ENCODE measurements at places on chromosomes 5 and 9.

DNA sequence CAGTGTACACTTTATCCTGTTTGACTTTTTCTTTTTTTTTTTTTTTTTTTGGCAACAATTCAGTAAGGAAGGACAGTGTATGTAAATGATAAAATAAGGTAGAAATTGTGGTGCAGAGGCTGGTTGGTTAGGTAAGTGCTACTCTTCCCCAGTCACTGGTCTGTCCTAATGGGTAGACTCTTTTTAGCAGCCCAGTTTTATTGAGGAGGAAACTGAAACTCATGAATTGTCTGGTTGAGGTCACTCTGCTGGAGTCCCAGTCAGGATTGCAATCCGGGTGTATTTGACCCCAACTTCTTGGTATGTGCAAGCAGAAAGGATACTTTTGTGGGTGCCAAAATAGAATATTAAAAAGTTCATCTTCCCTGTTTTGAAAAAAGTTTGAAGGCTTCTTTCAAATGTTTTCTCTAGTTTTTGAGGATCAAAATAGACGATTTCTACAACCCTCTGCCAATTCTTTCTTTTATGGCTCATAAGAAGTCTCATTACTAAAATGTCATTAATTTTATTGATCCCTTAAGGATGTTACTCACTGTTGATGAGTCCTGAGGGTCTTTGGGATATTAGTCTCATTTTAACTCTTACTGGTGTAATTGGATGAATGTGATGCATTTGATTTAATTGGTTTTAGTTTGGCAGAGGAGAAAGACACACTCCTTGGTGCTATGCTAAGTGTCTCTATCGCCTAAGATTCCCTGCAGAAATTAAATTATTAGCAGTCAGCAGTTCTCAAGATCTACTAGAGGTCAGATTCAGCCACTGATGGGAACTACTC lies 171.9 kb downstream of the KDM4C start:
- no peak for DNase-seq

GRCh38 chr9:84670138-84671041 lies 861 bp downstream of the NTRK2 start:
- no peak for DNase-seq

- DNase-seq: peak; percentile 34
Observed at GRCh38 chr5:36276864-36277263, 24.8 kb downstream of the RANBP3L start.

- no peak for DNase-seq
Observed at GRCh38 chr5:72849546-72849945, 33.1 kb downstream of the TNPO1 start.

GRCh38 chr5:137101544-137101943 lies 397.6 kb downstream of the SPOCK1 start:
- DNase-seq: no peak

GRCh38 chr9:77916410-77916819 lies 115.2 kb downstream of the GNAQ start:
- no peak for DNase-seq

GRCh38 chr9:15485836-15486666 lies 24.7 kb downstream of the PSIP1 start:
- no peak for DNase-seq

GRCh38 chr9:105278751-105279150 lies 34.3 kb downstream of the SLC44A1 start:
- no peak for DNase-seq

DNA sequence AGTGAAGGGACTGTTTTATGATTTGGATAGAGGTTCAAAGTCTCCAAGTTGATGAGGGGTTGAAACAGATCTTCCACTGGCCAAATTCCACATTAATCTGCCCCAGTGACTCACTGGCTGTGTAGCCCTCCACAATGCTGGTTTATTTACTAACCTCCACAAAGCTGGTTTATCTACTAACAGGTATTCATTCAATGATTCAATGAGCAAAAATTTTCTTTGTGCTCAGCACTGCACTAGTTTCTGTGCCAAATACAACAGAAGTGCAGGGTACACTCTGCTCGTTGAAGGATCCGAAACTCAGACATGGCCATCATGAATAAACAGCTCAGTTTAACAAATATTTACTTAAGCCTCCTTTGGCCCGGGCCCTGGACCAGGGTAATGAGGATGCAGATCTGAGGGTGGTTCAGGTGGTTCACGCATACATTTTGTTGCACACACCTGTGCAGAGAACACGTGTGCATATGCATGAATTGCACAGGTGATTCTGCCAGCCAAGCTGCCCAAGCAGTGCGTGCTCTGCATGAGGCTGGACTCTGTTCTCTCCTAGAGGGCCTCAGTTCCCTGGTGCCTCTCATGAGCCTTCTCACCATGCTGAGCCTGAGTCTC lies 71.0 kb downstream of the SH3PXD2B start:
- peak; percentile 71 for DNase-seq

GRCh38 chr5:96726802-96727201 lies 64.6 kb downstream of the CAST start:
- DNase-seq: no peak

DNA sequence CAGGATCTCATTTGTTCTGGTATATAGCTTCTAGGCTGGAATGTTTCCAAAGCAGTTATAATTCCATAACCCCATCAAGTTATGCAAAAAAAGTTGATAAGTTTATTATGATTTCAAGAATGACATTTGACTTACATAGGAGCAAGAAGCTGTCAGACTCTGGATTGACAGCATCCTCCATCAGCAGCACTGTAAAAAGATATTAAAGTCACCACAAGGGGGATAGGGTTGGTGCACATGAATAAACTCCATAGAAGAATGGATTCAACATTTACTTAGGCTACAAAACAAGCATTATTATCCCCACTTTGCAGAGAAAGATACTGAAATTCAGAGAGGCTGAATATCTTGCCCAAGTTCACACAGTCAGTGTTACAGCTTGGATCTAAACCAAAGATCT lies 208.9 kb upstream of the SLC30A5 start:
- DNase-seq: no peak

- no peak for DNase-seq
Observed at GRCh38 chr9:79237861-79238260, 333.9 kb upstream of the TLE4 start.

DNA sequence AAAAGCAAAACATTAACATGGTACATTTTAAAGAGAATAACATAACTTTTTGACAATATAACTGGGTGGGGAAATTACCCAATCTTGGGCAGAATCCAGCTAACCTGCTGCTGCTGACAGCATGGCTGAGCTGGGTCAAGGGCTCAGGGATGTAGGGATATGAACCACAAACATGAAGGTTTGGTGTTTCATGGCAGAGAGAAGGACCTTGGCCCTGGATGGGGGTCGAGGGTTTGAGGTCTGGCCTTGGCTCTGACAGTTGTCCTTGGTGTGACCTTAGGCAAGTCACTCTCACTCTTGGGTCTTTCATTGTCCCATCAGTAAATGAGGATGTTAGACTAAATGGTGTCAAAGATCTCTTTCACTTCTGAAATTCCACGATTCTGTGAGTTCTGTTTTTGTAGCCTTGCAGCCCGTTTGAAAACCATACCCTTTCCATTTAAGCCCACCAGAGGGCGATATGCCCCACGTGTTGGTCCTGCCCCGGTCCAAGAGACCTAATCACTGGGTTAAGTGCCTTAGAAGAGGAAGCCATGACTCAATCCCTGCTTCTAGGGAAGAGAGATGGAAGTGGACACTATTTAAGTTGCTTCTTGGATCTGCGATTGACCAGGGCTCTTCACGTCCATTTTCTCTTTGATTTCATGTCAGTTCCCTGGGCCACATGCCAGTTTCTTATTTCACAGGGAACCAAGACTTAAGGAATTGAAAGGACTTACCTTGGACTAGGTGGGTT lies 56.8 kb upstream of the TEX48 start:
- peak; percentile 63 for DNase-seq

- no peak for DNase-seq
Observed at GRCh38 chr9:70551801-70552200, 137.3 kb upstream of the KLF9 start.

- no peak for DNase-seq
Observed at GRCh38 chr5:158942217-158942616, 157.5 kb downstream of the EBF1 start.

DNA sequence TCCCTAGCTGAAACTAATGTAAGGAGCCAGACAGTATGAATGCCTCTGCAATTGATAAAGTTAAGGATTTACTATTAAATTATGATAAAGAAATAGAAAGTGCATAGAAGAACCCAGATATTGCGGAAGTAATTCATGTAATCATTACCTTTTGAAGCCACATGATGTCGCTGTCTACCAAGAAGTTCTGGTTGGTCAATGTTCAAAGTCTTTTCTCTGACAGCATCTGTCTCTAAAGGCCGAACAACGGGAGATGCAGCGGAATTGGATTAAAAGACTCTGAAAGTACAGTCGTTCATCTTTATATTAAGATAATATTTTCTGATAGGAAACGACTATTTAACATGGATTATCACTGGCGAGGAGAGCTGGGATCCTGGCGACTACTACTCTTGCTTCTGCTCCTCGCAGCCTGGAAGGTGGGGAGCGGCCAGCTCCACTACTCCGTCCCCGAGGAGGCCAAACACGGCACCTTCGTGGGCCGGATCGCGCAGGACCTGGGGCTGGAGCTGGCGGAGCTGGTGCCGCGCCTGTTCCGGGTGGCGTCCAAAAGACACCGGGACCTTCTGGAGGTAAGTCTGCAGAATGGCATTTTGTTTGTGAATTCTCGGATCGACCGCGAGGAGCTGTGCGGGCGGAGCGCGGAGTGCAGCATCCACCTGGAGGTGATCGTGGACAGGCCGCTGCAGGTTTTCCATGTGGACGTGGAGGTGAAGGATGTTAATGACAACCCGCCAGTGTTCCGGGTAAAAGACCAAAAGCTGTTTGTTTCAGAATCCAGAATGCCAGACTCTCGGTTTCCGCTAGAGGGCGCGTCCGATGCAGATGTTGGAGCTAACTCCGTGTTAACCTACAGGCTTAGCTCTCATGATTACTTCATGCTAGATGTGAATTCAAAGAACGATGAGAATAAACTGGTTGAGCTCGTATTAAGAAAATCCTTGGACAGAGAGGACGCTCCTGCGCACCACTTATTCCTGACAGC lies at the start of gene PCDHA8:
Gene PCDHA8 (plus strand): TSS at position 210 of the 985 bp plus-strand sequence. CDS start 135 bp downstream, at position 345.
- DNase-seq: no peak

DNA sequence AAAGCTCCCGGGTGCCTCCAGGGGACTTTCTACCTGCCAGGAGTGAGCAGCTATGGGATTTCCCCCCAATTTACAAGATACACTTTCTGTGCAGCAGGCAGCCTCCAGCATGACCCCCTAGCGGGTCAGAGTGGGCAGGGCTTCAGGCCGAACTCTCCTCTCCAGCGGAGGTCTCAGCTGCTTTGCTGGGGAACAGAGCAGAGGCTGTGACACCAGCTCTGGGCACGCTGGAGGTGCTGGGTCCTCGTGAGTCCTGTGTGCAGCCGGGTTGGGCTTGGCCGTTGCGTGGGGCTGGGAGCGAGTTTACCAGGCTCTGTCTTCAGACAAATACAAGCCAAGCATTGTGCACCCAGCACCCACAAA lies 2.9 kb downstream of the NRARP start:
- DNase-seq: no peak

DNA sequence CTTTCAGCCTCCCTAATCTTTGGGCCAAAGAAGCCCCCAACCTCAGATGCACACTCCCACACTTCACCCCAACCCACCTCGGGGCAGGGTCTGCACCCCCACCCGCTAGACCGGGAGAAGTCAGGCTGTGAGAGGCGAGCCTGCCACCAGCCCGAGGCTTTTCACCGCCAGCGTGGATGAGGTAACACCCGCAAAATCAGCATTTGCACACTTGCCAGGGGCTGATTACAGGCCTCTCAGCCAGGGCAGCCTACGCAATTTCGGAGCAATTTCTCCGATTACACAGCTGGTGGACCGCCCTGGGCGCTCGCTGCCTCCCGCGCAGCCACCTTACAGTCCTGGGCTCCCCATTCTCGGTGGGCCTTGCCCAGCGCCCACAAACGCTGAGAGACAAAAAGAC lies 68.5 kb downstream of the FOXD1 start:
- DNase-seq: no peak

DNA sequence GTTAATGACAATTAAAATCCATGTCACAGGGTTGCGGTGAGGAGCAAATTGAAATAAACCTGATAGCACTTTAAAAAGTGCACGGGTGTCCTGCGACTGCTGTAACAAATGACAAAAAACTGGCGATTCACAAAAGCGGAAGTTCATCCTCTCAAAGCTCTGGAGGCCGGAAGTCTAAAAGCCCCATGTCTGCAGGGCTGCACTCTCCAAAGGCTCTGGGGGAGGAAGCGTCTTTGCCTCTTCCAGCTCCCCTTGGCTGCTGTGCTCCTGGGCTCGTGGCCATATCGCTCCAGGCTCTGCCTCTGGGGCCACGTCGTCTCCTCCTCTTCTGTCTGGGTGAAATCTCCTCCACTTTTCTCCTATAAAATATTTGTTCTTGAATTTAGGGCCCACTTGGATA lies 273.9 kb upstream of the IRX2 start:
- DNase-seq: no peak

- DNase-seq: peak; percentile 57
Observed at GRCh38 chr9:120394058-120394669, 185.8 kb downstream of the CDK5RAP2 start.

- no peak for DNase-seq
Observed at GRCh38 chr5:172793577-172794488, 22.8 kb upstream of the DUSP1 start.

- no peak for DNase-seq
Observed at GRCh38 chr9:128383007-128383753, 12.0 kb downstream of the URM1 start.

DNA sequence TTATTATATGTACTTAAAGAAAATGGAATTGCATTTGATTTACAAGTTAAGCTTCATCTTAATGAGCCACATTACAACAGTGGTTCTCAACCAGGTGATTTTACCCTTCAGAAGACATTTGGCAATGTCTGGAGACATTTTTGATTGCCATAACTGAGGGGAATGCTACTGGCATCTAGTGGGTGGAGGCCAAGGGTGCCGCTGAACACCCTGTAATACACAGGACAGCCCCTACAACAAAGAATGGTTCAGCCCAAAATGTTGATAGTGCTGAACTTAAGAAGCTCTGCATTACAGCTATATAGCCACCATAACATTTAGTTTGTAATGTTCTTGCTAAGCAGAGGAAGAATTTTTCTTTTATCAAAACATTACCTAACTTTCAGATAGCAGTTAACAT lies 103.1 kb downstream of the PAM start:
- DNase-seq: no peak

DNA sequence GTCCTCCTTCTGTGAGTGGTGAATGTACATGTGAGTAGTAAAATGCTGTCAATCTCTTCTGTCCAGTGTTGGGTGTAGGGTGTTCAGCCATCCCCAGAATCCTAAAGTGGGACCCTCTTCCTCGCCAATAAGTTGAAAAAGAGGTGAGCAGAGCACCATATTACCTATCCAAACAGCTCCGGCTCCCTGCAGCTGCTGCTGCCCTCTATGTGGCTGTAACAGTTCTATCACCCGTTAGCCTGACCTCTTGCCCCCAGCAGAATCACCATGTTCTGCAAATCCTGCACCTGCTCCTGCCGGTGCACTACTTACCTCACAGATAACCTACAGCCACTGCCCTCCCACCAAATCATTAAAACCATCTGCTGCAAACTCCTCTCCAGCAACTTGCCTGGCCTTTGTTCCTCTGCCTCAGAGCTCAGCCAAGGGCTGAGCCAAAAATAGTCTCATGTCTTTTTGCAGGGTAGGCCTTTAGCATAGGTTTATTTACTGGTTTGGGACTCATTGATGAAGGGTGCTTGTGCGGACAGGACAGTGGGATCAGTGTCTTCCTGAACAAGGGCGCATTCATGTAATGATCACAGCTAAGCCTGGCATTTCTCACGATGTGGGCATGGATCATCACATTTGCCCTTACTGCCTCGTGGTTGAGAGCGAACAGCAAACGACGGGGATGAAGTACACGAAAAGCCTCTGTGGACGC lies 49.6 kb upstream of the CCL21 start:
- DNase-seq: no peak
